Stimulated activated CD4-positive, alpha-beta T cell treated with anti-CD3 and anti-CD28 coated beads, Interleukin-4, amount 100 ng/mL, for 48 hours (primary cell): ENCODE measurements at places on chromosomes 4 and X.

DNA sequence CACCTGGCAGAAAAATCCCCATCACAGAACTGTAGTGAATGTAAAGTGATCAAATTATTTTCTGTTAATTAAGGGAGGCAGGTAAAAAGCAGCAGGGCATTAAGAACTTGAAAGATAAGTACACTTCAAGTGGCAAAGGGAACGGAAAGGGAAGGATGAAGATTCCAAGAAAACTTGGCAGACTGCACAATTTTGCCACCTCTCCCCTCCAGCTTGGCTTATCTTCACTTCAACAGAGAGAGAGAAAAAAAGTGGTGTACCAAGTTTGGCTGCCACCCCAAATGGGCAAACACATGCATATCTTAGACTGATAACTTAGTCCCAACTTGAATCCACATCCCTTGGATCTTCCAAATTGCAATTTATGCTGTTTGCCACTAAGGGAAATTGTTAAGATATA lies 598.1 kb upstream of the ACTRT1 start:
- DNase-seq, result no peak

- DNase-seq, result no peak
Observed at GRCh38 chrX:38150993-38151392, 69.7 kb downstream of the SRPX start.

DNA sequence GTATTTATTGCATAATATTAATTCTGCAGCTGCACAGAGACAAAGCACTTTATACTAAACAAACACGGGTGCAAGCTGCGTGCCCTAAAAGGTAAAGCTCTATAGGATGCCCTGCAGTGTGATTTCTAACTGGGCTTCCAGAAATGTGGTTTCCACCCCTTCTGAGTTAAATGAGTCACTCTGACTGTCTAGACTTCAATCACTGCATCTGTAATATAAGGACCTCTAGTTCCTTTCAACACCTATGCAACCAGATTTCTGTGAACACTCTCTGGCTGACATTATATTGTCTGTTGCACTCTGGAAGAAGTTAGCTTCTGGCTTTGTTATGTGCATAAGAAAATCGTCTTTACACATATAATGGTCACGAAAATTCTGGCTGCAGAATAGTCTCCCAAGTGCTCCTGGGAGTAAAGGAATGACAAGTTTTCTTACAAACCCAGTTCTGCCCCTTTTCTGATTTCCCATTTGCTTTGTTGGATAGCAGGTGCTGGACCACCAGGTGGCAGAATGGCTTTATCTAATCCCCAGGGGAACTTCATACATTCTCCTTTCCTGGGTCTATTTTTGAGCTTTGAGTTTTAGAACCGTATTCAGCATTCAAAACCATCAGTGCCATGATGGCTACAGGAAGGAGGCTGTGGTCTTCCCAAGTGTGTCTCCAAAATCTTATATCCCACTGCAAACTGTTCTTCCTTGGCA lies 842.2 kb downstream of the STIM2 start:
- no peak for DNase-seq

GRCh38 chr4:1686440-1687036 lies 2.4 kb upstream of the FAM53A start:
- no peak for DNase-seq

DNA sequence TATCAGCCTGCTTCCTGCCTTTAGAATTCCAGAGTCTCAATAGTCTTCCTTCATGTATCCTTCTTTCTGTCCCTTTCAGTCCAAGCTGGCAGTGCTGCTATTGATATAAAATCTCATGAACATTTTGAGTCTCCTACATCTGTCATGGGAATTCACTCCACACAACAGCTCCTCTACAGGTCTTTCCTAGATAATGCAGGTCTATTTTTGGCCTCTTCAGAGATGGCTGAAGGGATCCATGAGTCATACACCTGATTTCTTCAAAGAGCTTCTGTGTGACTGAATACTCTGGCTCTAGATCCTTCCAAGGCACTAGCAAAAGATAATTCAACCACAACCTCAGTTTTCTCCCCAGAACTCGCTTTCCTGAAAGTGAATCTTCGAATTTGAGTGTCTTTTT lies 115.4 kb downstream of the STPG2 start:
- DNase-seq, result no peak

DNA sequence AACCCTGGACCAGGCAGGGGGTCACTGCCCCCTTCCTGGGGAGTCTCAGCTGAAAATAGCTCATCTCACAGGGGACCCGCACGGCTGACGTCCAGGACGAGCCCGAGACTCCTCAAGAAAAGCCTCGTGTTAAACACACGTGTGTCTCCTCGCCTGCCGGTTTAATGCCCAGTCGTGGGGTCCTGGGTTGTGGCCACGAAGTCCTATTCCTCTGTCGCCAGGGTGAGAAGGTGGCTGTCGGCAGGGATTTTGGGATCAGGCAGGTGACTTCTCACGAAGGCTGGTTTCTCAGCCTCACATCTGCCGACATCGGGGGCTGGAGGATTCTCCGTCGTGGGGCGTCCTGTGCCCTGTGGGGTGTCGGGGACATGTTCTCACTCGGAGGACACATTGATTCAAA lies 44.3 kb upstream of the PPP2R3B start:
- no peak for DNase-seq

DNA sequence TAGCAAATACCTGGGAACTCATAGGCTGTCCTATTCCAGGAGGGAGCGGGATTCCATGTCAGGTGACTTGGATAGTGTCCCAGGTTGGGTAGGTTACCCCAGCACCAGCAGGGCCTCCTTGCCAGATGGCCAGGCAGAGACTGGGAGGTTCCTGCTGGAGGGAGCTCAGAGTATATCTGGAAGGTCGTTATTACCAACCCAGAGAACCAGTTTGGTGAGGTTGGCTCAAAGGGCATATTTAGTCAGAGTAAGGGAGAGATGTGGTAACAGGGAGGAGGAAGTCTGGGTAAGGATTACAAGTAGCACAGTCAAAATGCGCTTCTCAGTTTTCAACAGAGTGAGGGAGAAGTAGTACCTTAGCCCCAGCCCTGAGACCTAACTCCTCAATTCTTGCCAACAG lies 53.3 kb upstream of the LNX1 start:
- DNase-seq, result no peak

GRCh38 chr4:111930659-111931058 lies 214.6 kb upstream of the FAM241A start:
- DNase-seq, result no peak

GRCh38 chrX:150913511-150913910 lies 15.0 kb upstream of the CD99L2 start:
- no peak for DNase-seq

DNA sequence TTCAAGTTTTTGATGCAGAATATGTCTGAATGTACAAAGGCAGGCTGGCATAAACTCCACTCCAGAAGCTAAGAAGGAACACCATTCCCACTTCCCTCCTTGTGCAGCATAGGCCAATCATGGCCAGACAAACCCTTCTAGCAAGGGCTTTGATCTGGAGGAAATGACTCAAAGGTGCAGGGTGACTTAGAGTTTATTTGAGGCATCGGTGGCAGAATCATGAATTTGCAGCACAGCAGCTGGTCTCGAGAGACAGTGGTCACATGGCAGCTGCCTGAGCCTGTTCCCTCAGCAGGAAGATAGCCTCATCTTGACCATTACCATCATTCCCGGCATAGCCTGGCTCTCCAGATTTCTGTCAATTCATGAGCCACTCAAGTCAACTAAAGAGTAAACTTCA lies 154.5 kb downstream of the ATP10D start:
- no peak for DNase-seq

DNA sequence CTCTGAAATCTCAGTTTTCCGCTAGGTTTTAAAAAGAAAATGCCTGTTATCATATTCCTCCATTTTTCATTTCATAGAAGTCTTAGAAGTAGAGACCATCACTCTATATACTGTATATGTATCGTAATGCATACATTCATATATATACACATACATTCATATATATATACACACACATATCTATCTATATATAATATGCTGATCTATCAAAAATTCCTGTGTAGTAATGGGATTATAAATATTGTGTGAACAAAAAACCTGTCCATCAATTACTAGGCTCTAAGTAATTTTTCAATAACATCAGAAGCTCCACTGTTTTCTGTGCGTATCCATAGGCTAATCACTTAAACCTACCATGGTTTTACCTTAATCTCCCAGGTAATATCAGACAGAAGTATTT lies 150.2 kb downstream of the DCHS2 start:
- DNase-seq, result no peak

GRCh38 chrX:129230850-129231512 lies 292.3 kb downstream of the SMARCA1 start:
- no peak for DNase-seq

- no peak for DNase-seq
Observed at GRCh38 chrX:136635235-136635634, 12.7 kb upstream of the CD40LG start.

- peak; percentile 92 for DNase-seq
Observed at GRCh38 chr4:77075869-77076799, at the start of gene CCNI. TSS of gene CCNI (minus strand) at chr4:77075989. CDS start at chr4:77066362, 9,627 bp downstream.

- no peak for DNase-seq
Observed at GRCh38 chrX:68835104-68835442, 6.3 kb downstream of the EFNB1 start.
